ENCODE measurements at places on chromosomes 2 and 18.

GRCh38 chr2:196482119-196483065 is 157.1 kb upstream of the CCDC150 start:
- DNase-seq, result peak; percentile 2

- no peak for DNase-seq
These were observed 45.4 kb upstream of the EFEMP1 start for GRCh38 chr2:55968941-55969340.

DNA sequence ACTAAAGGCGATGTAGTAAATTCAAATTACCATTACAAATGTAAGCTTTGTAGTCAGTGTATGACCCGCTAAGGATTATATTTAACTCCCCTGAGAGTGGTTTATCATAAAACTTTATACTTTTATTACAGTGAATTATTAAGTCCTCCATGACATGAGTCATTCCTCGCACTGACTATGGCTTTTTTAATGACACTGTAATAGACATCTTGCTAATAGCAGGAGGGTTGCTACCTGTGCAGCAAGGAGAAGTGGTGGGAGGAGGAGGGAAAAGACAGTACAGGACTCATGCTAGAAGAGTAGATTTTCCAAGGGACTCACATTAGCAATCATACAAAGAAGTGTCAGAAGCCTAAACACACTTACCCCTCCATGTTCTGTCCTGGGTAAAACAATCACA is 556.1 kb downstream of the BCL11A start:
- no peak for DNase-seq

DNA sequence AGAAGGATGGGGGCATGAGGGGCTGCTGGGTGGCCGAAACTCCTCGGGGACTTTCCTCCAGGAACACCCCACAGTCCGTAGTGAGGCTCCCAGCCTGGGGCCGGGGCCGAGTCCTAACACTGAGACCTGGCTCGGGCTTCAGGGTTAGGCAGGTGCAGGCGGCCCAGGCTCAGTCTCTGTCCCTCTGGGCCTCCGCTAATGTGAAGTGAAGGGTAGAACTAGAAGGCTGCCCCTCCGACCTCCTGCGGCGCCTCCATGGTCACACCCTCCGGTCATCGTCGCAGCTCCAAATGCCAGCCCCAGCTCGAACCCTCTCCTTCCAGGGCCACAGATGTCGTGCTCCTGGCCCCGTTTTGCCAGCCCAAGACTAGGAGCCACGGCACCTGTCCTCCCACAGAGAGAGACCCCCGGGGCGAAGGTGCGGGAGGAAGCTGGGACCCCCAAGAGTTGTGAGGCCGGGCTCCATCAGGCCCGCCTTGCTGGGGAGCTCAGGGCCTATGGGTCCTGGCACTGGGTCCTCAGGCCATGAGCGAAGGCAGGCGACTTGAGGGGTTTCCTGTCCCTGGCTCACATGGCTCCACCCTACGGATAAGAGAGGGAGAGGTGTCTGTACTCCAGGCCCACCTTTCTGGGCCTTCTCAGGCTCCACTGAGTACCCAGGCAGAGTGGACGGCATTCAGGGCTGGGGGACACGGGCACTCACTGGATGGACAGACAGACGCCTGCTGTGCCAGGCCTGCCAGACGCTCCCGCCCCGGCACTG is 797 bp downstream of the ANO7 start:
- no peak for DNase-seq

DNA sequence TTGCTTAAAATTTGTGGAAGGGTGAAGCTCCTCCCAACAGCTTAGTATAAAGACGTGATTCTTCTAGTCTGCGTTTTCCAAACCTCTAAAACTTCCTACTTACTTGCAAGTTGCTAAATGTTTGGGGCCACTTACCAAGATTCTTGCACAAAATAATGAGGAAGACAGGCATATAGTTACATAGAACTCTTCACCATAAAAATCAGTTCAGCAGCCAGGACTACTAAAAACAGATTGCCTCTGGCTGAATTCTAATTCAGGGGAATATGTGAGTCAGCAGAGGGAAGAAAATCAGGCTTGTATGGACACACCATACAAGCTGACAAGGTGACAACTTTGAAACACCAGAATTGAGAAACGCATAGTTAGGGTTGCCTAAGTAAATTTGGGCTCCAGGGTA is 2.8 kb upstream of the PEX13 start:
- no peak for DNase-seq

DNA sequence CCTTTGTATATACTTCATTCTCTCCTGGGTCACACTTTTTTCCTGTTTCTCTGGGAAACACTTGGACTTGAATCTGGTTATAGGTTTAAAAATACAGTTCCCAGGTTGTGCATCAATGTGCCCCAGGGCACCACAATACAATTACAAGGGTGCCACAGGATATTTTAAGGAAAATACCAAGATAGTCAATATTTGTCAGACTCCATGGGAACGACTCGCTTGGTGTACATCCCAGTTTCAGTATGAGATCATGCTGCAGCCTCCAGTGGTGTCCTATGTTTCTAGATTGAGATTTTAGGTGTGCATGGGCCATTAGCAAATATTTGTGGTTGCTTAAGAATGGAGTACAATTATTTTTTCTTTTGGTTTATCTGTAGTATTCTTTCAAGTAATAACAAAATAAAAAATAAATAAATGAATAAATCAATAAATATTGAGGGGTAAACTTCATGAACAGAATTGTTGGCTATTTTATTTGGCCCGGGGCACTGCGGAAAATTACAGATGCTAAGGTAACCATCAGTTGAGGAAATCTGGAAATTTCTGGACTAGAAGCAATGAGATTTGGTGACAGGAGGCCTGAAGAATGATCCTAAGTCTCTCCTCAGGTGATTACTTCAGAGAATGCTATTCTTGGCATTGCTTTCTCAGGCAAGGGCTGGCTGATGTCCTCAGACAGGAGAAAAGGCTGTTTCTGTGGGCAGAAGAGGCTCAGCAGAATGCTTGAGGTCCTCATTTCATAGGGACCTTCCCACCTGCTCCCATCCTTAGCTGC is 649.3 kb upstream of the SOX11 start:
- no peak for DNase-seq

DNA sequence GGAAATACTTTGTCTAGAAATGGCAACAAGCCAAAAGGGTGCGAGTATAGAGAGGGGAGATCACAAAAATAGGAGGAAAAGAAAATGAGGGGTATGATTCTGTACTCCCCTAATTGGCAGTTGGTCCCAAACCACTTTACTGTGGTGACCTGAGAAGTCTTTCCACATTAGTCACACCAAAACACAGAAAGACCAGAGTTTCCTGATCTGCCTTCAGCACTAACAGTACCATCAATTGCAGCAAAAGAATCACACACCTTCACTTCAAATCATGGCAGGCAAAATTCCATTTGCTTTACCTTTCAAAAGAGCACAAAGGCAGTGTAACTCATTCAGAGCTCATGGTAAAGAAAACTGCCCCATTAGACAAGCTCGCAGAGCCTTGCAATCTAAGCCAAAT is 86.8 kb downstream of the ALK start:
- DNase-seq, result no peak

DNA sequence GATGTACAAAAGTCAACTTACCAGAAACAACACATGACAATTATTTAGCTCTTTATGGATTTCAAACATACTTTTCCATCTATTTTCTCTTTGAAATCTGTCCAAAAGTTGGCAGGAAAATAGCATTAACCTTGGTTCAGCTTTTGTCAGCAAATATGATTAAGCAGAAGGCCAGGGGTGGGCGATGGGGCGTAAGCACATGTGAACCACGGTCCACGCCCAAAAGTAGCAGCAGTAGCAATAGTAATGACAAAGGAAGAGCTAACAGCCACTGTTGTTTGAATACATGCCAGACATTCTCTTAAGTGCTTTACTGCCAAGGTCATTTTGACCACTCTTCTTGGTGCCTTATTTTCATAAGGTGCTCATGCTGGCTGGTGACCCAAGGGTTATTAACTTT is 73.5 kb downstream of the ANTXR1 start:
- no peak for DNase-seq
